ENCODE measurements at places on chromosomes 6 and 20.

DNA sequence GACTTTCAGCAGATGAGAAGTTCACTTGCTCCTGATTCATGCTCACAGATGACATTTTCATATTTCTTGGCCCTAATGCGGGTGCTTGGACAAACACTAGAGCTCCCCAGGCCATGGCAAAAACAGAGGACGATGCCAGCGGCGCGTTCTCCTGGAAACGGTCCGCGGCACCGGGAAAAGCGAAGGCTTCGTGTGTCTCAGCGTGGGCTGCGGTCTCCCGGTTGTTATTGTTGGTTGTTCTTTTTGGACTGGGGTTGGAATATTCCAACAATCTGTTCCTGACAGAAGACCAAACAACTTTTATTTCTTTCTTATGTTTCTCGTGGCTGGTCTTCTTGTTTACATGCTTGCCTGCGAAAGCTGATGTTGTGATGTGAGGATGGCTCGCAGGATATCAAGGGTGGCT, 46.8 kb upstream of the NEDD9 start:
- DNase-seq, result no peak

- DNase-seq, result no peak
Observed at GRCh38 chr20:278607-279571, 11.7 kb downstream of the C20orf96 start.

GRCh38 chr6:86943819-86944407, 6.6 kb downstream of the HTR1E start:
- no peak for DNase-seq

GRCh38 chr20:17418737-17419136, 112.4 kb downstream of the BFSP1 start:
- no peak for DNase-seq

- no peak for DNase-seq
Observed at GRCh38 chr6:102736941-102737368, 1343.4 kb downstream of the GRIK2 start.

GRCh38 chr20:32962053-32962452, 42.2 kb downstream of the SUN5 start:
- no peak for DNase-seq

- DNase-seq, result no peak
Observed at GRCh38 chr6:31055441-31055840, 45.2 kb downstream of the MUC22 start.

- DNase-seq, result no peak
Observed at GRCh38 chr6:122969999-122970533, 26.0 kb upstream of the CLVS2 start.

DNA sequence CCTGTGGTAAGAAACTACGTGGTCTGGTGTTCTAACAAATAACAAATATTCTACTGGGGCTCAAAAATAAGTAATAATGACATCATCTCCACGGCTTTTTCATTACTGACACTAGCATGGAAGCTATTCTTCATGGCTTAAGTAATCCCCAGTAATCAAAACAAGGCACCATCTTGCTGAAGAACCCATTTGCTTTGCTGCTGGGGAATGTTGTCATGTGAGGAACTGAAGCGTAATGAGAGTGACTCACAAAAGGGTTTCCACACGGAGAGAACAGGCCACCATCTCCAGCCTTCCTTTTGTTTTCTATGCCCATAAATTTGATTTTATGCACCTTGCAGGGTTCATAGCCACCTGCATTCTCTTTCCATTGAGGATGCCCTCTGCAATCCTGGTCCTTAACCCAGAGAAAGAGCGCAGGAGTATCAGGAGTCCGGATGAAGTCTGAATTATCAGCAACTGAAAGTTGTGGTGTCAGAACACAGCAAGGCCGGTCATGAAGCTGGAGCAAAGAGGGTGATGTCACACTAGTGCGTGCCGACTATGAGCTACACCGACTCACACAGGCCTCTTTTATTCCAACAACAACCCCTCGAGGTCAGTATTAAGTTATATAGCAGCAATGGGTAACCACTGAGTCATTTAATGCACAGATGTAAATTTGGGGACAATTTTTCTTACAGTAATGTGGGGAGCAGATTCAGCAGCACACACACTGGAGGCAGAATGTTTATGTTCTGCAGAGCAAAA, 173.7 kb upstream of the SSTR4 start:
- DNase-seq, result no peak

DNA sequence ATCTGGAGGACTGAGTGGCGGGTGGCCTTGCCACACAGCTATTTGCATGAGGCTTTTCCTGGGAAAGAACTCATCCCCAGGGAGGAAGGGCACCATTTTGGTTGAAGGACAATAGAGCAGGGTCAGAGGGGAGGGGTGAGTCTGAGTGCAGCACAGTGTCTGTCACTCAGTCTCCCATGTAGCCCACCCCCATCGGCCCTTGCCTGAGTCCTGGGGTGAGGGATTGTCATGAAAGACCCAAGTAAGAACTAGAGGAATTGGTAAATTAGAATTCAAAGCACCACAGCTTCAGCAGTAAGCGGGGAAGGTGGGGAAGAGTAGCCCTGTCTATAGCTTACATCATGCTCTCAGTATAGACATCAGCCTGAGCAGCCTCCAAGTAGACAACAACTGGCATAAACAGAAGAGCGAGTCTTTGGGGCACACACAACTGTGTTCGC, 90.4 kb upstream of the TMEM30A start:
- no peak for DNase-seq

- no peak for DNase-seq
Observed at GRCh38 chr6:33723371-33724085, 12.0 kb upstream of the UQCC2 start.

DNA sequence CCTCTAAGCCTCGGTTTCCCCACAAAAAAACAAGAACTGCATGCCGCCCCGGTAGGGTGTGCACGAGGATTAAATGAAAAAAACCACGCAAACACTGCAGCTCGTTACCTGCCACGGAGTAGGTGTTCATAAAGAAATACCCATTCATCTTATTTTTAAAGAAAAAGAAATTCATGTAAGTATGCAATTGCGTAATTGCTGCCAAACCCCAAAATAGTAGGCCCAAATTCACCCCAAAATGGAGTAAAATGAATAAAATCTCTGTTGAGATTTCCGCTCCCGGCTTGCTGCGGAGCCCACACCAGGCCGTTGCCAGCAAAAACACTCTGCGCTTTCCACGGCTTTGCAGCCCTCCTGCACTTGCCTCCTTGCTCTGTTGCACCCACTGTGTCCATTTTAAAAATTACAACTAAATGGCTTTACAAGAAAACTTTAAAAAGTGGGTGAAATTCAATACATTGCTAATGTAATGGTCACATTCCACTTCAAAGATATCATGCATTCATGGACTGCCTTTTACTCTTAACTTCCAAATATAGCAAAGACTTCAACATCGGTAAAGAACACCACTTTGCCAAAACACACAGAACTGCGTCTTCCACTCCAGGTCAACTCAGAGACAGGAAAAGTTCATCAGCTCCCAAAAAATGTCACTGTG, 125.0 kb downstream of the ZMYND8 start:
- DNase-seq, result no peak

DNA sequence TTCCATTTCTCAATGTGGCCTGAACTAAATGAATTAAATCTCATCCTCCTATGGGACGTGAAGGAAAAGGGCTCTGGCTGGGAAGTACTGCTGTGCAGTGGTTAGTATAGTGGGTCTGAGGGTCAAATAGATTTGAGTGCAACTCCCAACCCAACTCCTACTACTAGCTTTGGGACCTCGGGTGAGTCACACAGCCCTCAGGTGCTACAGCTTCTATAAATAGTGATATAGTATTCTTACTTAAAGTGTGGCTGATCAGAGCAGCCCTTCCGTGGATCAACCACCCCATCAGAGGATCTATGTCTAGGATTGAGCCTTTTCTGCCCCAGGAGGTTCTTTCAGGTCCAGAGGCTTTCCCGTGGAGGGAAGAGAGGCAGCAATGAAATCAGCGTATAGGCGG, 904 bp upstream of the UST start:
- DNase-seq, result no peak

GRCh38 chr6:13461307-13461706, 26.1 kb downstream of the GFOD1 start:
- DNase-seq, result no peak

GRCh38 chr6:101830501-101831031, 437.1 kb downstream of the GRIK2 start:
- no peak for DNase-seq

GRCh38 chr6:65199121-65199520, 507.9 kb downstream of the EYS start:
- no peak for DNase-seq

DNA sequence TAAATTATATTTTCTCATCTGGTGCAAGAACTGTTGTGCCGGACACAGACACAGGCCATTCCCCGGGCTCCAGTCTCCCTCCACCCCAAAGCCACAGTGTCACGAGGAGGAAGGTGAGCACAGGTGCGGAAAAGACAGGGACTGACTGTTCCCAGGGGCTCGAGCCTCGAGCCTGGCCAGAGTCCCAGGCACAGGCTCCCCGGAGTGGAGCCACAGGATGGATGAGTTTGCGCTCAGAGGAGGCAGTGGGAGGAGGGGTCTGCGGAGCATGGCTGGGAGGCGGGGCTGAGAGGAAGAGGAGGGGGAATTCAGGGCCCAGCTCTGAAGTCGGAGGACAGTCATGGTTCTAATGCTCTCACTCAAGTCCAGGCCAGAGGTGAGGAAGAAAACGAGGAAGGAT, 284.8 kb downstream of the SMOC2 start:
- no peak for DNase-seq

GRCh38 chr6:156538875-156539660, 238.1 kb upstream of the ARID1B start:
- DNase-seq, result no peak

DNA sequence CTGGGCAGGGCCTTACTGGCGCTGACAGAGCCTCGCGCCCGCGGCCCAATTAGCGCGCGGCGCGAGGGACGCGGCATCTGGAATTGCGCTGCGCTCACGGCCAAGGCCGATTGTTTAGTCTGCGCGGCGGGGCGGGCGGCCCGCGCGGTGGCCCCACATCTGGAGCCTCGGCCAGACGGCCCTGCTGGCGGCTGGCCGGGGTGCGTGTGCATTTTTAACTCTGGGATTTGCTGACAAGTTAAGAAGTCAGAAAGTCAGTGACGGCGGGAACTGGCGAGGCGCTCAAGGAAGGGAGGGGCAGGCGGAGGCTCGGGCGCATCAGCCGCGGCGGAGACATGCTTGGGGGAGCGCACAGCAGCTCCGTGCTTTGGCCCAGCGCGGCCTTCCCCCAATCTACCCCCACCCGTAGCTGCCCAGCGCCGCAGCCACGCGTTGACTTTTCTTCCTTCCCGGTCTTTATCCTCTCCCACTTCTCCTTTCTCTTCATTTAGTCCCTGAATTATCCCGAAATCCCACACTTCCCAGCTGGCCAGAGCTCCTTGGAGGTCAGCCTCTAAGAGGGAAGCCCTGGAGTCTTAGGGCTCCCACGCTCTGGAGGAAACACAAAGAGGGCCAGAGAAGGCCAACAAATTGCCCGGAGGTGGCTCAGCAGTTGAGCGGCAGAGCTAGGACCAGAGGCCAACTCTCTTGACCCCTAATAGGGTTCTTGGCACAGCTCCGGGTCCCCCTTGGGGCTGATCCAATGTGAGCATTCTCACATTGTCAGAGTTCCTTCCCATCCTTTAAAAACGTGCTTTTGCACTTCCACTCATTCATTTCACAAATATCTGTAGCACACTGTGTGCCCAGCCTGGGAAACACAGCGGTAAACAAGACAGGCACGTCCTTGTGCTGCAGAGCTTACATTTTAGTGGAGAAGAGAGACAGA, 40.8 kb upstream of the FOXP4 start:
- DNase-seq, result peak; percentile 33

GRCh38 chr20:32523613-32524213, 61.4 kb downstream of the NOL4L start:
- no peak for DNase-seq

DNA sequence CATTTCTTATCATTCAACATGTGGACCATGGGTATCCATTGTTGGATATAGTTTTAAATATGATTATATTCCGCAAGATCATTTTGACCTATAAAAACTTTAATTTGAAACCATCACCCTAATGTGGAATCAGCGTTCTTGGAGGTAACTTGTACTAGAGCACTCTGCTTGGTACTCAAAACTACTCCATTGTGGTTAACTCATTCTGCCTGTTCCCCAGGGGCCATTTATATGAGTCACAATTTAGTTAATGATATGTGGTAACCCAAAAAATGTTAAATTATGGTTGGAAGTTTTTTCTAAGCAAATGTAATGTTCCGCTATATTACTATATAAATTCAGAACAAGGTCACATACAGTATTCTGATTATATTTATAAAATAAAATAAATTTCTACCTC, 109.3 kb downstream of the TRDN start:
- DNase-seq, result no peak

DNA sequence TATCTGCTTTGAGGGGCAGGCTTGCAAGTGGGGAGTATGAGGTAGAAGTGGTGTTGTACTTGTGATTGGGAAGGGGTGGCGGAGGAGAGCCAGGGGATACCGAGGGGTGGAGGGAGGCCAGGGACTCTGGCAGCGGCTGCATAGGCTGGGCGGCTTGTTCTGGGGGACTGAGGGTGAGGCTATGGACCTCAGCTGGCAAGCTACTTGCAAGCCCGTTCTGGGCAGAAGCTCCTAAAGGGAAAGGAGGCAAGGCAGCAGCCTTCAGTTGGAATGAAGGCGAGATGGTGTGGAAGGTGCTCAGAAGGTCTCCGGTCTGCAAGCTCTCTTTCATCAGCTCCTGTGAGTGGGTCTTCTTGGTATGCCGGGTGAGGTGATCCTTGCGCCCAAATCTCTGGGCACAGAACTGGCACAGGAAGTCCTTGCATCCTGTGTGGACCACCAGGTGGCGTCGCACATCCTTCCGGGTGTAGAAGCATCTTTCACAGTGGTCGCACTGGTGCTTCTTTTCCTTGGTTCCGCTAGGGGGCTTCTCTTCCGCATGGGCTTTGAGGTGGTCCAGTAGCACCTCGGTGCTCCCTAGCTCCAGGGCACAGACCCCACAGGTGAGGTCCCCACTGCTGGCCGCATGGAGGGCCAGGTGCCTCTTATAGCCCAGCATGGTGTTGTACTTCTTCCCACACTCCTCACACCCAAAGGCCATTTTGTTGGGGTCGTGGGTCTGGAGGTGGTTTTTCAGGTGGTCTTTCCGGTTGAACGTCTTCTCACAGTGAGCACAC, 66.0 kb downstream of the PLAGL1 start:
- no peak for DNase-seq

GRCh38 chr6:104928141-104928540, 28.8 kb upstream of the LIN28B start:
- DNase-seq, result no peak

GRCh38 chr20:1174787-1175186, 10.0 kb downstream of the TMEM74B start:
- no peak for DNase-seq
